Spleen (tissue), 13 donors: ENCODE measurements at places on chromosomes 7 and 10. TPM values are rescaled to one million over a fixed set of nuclear protein-coding genes. Genes with fewer than 3 reads are reported as not detected.

Gene CYP26A1
- not detected for total RNA-seq

Gene SLC18A3
- total RNA-seq, result not detected

Gene KLF14
- total RNA-seq, result 0.17 TPM

Gene PRKG1
- total RNA-seq, result 8.6 TPM

Gene CRTAC1
- total RNA-seq, result 0.35 TPM

Gene HACD1
- 3.6 TPM for total RNA-seq

Gene KNDC1
- total RNA-seq, result 2.5 TPM

Gene ADRA2A
- 8.6 TPM for total RNA-seq

Gene AASS
- total RNA-seq, result 11.2 TPM

Gene SLC26A3
- total RNA-seq, result not detected

Gene CYP2C18
- total RNA-seq, result not detected

Gene STEAP1
- total RNA-seq, result 7.9 TPM

Gene TBATA
- 1.5 TPM for total RNA-seq

Gene FAM25A
- total RNA-seq, result not detected

Gene ZNF239
- 3.2 TPM for total RNA-seq

DNA sequence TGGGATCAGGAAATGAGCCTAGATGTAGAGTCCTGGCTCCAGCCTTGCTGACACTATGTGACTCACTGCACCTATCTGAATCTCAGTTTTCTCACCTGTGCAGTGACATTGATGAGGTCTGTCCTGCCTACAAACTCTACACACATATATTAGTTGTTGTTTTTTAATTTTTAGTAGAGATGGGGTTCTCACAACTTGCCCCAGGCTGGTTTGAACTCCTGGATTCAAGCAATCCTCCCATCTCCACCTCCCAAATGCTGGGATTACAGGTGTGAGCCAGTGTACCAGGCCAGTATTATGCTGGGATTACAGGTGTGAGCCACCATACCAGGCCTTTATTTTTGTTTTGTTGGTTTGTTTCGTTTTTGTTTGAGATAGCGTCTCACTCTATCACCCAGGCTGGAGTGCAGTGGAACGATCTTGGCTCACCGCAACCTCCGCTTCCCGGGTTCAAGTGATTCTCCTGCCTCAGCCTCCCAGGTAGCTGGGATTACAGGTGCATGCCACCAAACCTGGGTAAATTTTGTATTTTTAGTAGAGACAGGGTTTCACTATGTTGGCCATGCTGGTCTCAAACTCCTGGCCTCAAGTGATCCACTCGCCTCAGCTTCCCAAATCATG, 11.8 kb upstream of the DDIT4 start:
- H3K4me1 ChIP-seq, result peaks cover 70% of the 10 kb centered on the region
- no peaks in the 10 kb centered on the region for H3K36me3 ChIP-seq
- no peak overlapping the region for H3K4me3 ChIP-seq
- H3K27ac ChIP-seq, result peak overlapping the region; percentile 93

- H3K4me3 ChIP-seq, result no peak overlapping the region
- no peaks in the 10 kb centered on the region for H3K36me3 ChIP-seq
- no peaks in the 10 kb centered on the region for H3K27me3 ChIP-seq
- H3K27ac ChIP-seq, result no peak overlapping the region
These were observed 53.8 kb downstream of the LHPP start for GRCh38 chr10:124515244-124515970.

GRCh38 chr7:26681819-26682418, 182.5 kb downstream of the SKAP2 start:
- no peaks in the 10 kb centered on the region for H3K27me3 ChIP-seq
- no peak for DNase-seq
- no peak overlapping the region for H3K4me3 ChIP-seq
- no peak overlapping the region for H3K27ac ChIP-seq
- peaks cover 13% of the 10 kb centered on the region for H3K4me1 ChIP-seq

- peaks cover 11% of the 10 kb centered on the region for H3K27me3 ChIP-seq
- peak overlapping the region; percentile 66 for H3K4me3 ChIP-seq
- H3K36me3 ChIP-seq, result no peaks in the 10 kb centered on the region
- no peak for DNase-seq
These were observed 44.8 kb upstream of the CDK1 start for GRCh38 chr10:60733517-60733822.

- no peaks in the 10 kb centered on the region for H3K27me3 ChIP-seq
- DNase-seq, result no peak
- H3K36me3 ChIP-seq, result no peaks in the 10 kb centered on the region
These were observed 285.7 kb downstream of the CRPPA start for GRCh38 chr7:16135658-16136057.

GRCh38 chr7:151001546-151001945, 10.7 kb downstream of the NOS3 start:
- no peak overlapping the region for H3K27ac ChIP-seq
- H3K4me3 ChIP-seq, result no peak overlapping the region
- DNase-seq, result no peak
- H3K4me1 ChIP-seq, result peaks cover 62% of the 10 kb centered on the region

DNA sequence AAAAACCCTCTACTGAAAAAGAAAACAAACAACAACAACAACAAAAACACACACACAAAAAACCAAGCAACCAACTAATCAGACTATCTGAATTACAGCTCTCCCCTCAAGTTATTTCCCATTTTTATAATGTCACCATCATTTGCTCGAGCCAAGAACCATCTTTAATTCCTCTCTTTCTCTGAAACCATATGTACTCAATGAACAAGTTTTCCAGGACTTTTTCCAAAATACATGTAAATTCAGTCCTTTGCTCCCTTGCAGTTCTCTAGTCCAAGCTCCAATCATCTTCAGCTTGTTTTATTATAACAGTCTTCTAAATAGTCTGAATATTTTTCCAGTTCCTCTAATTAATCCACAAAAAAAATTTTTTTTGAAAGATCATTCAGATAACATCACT, 506.0 kb downstream of the NXPH1 start:
- no peak overlapping the region for H3K4me3 ChIP-seq
- H3K36me3 ChIP-seq, result no peaks in the 10 kb centered on the region
- H3K27me3 ChIP-seq, result no peaks in the 10 kb centered on the region

DNA sequence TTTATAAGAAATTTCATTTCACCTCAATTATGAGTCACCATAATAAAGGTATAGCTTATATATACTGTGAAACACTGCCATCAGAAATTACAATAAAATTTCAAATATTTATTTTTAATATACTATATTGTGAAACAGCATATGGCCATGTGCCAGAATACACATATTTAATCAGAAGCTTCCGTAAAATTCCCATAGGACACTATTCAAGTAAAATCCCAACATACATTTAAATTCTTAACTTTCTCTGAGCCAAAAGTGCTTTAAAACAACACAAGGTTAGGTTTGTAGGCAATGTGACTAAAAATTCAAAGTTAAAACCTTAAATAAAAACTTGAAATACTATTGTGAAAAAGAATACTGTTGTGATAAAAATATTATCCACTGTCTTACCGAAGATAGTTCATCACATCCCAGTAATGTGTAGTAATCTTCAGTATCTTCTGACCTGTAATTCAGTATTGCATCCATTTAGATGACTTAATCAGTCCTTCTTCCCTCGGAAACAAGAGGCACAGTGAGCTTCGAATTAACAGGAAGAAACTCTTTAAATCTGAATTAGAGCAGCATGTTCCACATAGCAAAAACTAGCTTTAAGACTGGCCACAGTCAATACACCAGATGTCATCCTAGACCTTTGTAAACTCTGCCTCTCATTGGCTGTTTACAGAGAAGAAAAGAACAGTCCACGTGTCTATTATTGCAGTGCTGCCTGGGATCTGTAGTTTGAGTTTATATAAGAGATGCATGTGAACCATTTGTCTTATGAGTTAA, at the start of gene DNAJC12:
Gene DNAJC12 (minus strand): TSS at position 648 of the 774 bp plus-strand sequence. CDS start 177 bp downstream, at position 471.
- no peaks in the 10 kb centered on the region for H3K27me3 ChIP-seq
- no peaks in the 10 kb centered on the region for H3K4me1 ChIP-seq

DNA sequence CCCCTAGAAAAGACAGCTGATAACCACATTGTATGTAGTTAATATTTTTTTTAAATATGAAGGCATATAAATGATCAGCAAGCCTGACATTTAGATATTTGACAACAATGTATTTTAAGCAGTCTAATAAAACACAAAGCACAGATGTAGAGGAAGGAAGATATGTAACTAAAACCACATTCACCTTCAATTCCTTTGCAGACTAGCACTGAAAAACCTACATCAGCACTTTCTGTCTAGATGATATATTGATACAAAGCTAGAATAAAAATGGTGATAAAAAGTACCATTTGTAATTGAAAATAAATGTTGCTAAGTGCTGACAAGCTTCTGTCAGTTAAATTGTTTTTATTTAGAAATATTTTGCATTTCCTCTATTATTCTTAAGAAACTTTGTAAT, 153.6 kb downstream of the IMMP2L start:
- no peaks in the 10 kb centered on the region for H3K36me3 ChIP-seq
- no peak overlapping the region for H3K4me3 ChIP-seq
- H3K27me3 ChIP-seq, result no peaks in the 10 kb centered on the region
- no peak for DNase-seq
- H3K27ac ChIP-seq, result no peak overlapping the region
- H3K4me1 ChIP-seq, result no peaks in the 10 kb centered on the region

GRCh38 chr10:7610026-7610425, 56.7 kb downstream of the ITIH5 start:
- DNase-seq, result no peak
- H3K36me3 ChIP-seq, result no peaks in the 10 kb centered on the region
- H3K27ac ChIP-seq, result no peak overlapping the region
- no peak overlapping the region for H3K4me3 ChIP-seq

DNA sequence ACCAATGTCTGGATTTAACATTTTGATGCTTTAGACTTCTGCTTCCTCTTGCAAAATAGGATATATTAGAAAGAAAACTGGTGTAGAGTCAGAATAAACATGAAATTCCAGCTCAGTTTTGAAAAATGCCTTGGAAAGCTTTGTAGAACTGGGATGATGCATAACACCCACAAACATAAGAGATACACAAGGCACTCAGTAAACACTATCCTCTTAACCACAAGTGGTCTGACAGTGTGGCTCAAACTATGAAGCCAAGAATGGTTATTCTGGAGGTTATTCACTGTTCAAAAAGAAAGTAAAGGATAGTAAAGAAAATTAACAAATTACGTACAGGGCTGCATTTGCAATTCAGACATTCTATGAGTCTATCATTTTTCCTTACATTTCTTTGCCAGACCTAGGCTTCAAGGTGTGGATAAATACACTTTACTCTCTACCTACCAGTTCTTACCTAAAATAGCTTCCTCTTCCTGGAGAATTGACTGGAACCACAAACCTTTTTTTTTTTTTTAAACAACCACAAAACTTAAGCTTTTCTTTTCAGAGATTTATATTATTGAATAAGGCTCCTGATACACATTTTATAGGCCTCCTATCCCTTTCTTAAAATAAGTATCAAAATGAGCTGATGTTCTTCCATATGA, 9.0 kb upstream of the RSBN1L start:
- DNase-seq, result no peak
- no peaks in the 10 kb centered on the region for H3K27me3 ChIP-seq
- peaks cover 51% of the 10 kb centered on the region for H3K4me1 ChIP-seq
- H3K4me3 ChIP-seq, result no peak overlapping the region
- no peaks in the 10 kb centered on the region for H3K36me3 ChIP-seq

GRCh38 chr10:16258291-16259040, 178.3 kb upstream of the PTER start:
- H3K27ac ChIP-seq, result no peak overlapping the region
- no peak for DNase-seq
- no peaks in the 10 kb centered on the region for H3K4me1 ChIP-seq
- no peaks in the 10 kb centered on the region for H3K36me3 ChIP-seq
- H3K4me3 ChIP-seq, result no peak overlapping the region

DNA sequence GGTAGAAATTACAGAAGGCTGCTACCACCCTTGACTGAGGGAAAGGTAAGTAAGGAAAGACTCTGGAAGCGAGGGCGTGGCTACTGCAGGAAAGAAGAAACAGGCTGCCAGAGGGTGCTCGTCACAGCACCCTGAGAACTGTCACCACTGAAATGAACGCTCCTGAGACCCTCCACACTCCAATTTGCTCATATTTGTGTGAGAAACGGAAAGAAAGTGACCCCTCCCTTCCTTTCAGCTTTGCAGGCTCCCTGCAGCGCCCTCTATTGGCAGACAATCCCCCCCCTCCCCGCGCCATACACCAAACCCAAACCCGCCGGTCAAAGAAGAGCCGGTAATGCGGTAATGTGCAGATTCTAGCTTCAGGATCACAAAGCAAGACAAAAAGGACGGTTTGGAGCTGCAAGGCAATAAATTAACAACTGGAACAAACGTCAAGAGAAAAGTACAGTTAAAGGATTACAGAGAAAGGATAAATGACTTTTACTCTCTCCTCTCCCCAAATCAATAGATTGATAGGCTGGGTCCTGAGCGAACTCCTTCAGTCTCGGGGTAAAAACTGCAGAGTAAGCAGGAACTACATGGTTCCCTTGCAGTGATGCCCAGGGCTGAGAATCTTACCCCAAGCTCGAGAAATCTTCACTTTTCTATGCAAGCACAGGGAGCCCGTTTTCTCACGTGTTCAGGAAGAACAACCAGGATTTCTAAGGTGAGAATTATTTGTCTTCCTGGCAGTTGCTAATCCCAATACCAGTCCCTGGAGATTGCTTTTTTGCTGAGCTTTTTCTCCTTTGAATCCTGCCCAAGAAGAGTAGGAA, 47.6 kb downstream of the STEAP1B start:
- peak; percentile 80 for DNase-seq
- no peaks in the 10 kb centered on the region for H3K36me3 ChIP-seq
- H3K27me3 ChIP-seq, result peaks cover 5% of the 10 kb centered on the region
- H3K4me1 ChIP-seq, result peaks cover 7% of the 10 kb centered on the region
- no peak overlapping the region for H3K4me3 ChIP-seq
- no peak overlapping the region for H3K27ac ChIP-seq

GRCh38 chr7:112575864-112576263, 95.1 kb downstream of the LSMEM1 start:
- H3K27ac ChIP-seq, result no peak overlapping the region
- no peak for DNase-seq
- no peak overlapping the region for H3K4me3 ChIP-seq
- no peaks in the 10 kb centered on the region for H3K27me3 ChIP-seq
- no peaks in the 10 kb centered on the region for H3K36me3 ChIP-seq
- peaks cover 4% of the 10 kb centered on the region for H3K4me1 ChIP-seq

- no peak overlapping the region for H3K4me3 ChIP-seq
- no peak for DNase-seq
- H3K27me3 ChIP-seq, result no peaks in the 10 kb centered on the region
- no peak overlapping the region for H3K27ac ChIP-seq
These were observed 64.3 kb upstream of the BMPER start for GRCh38 chr7:33841031-33841430.

DNA sequence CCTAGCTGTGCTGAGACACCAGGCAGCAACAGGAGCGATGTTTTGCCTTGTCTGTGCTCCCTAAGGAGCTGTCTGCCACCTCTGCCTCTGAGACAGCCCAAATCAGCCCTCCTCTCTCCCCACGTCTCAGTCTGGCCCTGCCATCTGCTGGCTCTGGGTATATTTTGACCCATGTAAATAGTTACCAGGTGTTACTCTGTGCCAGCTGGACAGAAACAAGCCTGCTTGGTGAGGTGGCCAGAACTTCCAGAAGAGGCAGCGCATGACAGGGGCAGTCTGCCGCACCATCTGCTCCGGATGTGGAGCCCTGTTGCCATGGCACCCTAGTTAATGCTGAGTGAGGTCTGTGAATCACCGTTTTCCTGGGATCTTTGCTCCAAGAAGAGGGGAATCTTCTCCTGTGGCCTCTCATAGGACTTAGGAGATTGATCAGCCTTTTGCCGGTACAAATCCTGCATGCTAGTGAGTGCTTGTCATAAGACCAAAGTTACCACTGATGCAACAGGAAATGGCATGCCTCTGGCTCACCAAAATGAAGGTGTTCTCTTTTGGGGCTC, 31.8 kb downstream of the GSTO2 start:
- H3K4me3 ChIP-seq, result no peak overlapping the region
- H3K27me3 ChIP-seq, result peaks cover 16% of the 10 kb centered on the region
- peaks cover 5% of the 10 kb centered on the region for H3K4me1 ChIP-seq
- H3K36me3 ChIP-seq, result no peaks in the 10 kb centered on the region
- peak overlapping the region; percentile 58 for H3K27ac ChIP-seq

GRCh38 chr10:71598621-71599055, 120.9 kb downstream of the C10orf105 start:
- H3K27ac ChIP-seq, result peak overlapping the region; percentile 93
- peaks cover 57% of the 10 kb centered on the region for H3K4me1 ChIP-seq
- no peaks in the 10 kb centered on the region for H3K36me3 ChIP-seq
- no peak overlapping the region for H3K4me3 ChIP-seq
- DNase-seq, result no peak
- H3K27me3 ChIP-seq, result no peaks in the 10 kb centered on the region
